ENCODE measurements at places on chromosomes 16 and 17.

GRCh38 chr16:22262460-22262859 lies 34.7 kb upstream of the POLR3E start:
- DNase-seq = no peak

GRCh38 chr17:63676584-63676983 lies 23.3 kb downstream of the LIMD2 start:
- no peak for DNase-seq

- no peak for DNase-seq
Observed at GRCh38 chr17:9484789-9485188, 90.8 kb downstream of the STX8 start.

DNA sequence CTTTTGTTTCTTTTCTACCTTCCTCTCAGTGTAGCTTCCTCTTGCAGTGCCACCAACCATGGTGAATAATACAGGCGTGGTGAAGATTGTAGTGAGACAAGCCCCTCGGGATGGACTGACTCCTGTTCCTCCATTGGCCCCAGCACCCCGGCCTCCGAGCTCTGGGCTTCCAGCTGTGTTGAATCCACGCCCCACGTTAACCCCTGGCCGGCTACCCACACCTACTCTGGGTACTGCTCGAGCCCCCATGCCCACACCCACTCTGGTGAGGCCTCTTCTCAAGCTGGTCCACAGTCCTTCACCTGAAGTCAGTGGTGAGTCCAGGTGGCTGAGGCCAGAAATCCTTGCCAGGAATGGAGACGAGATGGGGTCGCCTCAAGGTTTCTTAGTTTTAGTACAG lies 23.9 kb downstream of the SRCAP start:
- no peak for DNase-seq

GRCh38 chr16:84503751-84504395 lies 586 bp downstream of the MEAK7 start:
- no peak for DNase-seq

- no peak for DNase-seq
Observed at GRCh38 chr16:87806261-87806640, 40.5 kb upstream of the KLHDC4 start.

GRCh38 chr17:44266402-44267164 lies 1.4 kb downstream of the SLC4A1 start:
- no peak for DNase-seq

GRCh38 chr17:41691031-41691777 lies 2.5 kb downstream of the EIF1 start:
- no peak for DNase-seq

GRCh38 chr17:42058063-42058462 lies 7.7 kb upstream of the C17orf113 start:
- DNase-seq = no peak

GRCh38 chr17:31538080-31538762 lies 146.7 kb downstream of the RAB11FIP4 start:
- DNase-seq = peak; percentile 62

GRCh38 chr16:4246777-4247459 lies 5.0 kb upstream of the SRL start:
- no peak for DNase-seq

DNA sequence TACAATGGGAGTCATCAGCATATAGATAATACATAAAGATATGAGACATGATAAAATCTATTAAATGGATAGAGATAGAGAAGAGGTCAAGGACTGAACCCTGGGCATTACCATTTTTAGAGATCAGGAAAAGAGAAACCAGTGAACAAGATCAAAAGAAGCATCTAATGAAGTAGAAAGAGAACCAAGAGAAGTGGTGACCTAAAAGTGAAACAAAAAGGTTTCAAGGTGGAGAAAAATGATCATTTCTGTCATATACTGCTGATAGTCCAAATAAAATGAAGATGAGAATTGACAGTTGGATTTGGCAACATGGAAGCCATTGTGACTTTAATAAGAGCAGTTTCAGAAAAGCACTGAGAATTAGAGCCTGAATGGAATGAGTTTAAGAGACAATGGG lies 165.1 kb downstream of the PPM1E start:
- DNase-seq = no peak

DNA sequence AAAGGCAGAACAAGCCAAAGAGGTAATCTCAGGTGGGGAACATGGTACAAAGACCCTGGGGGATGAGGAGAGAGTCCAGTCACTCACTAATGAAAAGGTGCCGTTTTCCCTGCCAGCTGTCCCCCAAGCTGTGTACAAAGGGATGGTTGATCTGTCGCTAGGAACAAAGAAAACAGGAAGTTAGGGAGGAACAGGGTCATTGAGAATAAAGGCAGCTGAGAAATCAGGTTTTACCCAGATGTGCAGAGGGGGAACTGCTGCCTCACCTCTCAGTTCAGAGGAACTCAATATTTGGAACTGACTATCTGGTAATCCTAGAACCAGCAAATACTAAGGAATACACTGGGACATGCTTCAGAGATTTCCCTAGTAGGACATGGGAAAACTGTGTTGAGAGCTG lies 1.5 kb downstream of the RSKR start:
- DNase-seq = no peak

DNA sequence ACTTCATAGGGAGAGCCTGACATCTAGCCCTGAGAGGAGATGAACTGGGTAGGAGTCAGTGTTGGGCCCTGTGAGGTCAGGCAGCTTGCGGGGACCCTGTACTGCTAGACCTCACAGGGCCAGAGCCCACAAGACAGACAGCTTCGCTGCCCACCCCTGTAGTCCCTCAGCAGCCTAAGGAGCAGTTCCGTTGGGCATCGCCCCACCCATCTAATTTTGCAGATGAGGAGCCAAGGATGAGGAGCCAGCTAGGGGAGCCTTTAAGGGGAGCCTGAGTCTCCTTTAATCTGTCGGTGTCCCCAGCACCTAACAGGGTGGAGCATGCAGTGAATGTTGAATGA lies 755 bp upstream of the TUFM start:
- no peak for DNase-seq

DNA sequence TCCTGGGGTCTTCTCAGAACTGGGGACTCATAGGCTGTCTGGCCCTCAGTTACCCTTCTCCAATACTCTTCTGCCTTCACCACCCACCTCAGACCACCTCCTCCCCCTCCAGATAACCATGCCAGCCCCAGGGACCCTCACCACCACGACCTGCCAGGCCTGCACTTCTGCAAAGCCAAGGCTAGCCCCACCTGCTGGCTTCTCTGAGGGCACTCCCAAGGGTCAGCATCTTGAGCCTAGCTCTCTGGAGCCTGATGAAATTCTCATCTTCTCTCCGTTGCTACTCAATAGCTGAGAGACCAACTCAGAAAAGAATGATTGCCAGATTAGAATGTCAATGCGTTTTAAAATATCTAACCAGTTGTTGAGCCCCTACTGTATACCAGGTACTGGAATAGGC lies 56.1 kb upstream of the LYRM9 start:
- DNase-seq = no peak

- DNase-seq = no peak
Observed at GRCh38 chr16:88813269-88814143, 1.8 kb upstream of the APRT start.

- DNase-seq = no peak
Observed at GRCh38 chr16:64352246-64352645, 769.6 kb downstream of the CDH11 start.

DNA sequence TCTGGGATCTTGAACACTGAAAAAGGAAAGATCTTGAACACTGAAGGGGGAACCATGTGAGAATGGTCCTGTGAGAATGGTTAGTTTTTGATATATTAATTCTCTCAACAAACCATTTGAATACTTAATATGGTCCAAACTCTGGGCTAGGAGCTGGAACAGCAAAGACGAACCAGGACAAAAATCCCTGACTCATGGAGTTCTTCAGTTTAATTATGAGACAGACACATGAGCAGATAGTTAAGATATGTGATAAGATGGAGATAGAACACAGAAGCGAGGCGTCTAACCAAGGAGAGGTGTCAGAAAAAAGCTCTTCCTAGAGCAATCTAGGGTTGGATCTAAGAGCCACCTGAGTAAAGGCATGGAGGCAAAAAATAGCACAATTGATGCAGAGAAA lies 1.6 kb downstream of the CKLF start:
- no peak for DNase-seq

- DNase-seq = peak; percentile 60
Observed at GRCh38 chr16:28298511-28298878, 6.2 kb downstream of the SBK1 start.

- no peak for DNase-seq
Observed at GRCh38 chr17:19271780-19272357, 34.7 kb downstream of the EPN2 start.

Data from thyroid gland (tissue), 4 donors.